Activated naive CD4-positive, alpha-beta T cell treated with anti-CD3 and anti-CD28 coated beads for 36 hours (primary cell): ENCODE measurements at places on chromosomes 16 and 17.

DNA sequence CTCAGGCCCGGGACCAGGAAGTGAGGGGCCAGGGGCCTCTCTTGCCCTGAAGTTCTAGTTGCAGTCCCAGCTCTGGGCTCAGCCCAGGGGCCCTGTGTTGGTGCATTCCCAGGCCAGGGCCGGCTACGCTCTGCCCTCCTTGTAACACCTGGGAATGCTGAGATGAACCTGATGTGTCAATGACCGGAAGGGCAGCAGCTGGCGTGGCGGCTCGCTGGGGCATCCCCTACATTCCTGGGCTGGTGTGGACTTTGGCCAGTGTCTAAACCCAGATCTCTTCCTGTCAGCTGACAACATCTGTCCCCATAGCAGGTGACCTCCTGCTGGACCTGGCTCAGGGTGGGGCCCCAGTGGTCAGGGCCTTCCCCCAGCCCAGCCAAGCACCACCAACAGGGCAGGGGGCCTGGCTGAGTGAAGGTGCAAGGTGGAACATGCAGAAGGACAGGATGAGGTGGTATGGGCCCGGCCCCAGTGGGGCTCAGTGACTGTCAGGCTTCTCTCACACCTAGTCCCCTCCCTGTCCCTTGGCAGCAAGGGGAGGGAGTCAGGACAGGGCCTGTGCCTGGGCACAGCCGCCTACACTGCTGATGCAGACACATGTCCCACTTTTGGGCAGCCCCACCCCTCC lies 15.9 kb downstream of the FAM83G start:
- no peak for DNase-seq

DNA sequence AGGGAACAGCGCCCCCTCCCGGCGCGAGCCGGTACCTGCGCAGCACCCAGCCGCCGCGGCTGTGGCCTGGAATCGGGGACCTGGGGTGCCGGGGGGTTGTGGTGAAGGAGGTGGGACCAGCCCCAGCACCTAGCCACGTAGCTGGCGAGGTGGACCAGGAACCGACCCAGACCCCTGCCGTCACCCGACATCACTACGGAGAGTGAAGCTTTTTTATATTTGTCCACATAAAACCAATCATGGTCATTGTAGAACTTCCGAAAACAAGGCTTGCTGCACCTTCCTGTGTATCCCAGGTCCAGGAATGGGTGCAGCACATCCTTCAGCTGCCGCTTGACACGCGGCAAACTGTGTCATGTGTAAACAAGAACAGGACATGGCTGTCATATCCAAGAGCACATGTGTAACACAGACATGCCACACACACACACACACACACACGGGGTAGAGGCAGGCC lies 1.3 kb downstream of the HBQ1 start:
- no peak for DNase-seq

GRCh38 chr17:72388765-72389473 lies 268.1 kb downstream of the SOX9 start:
- no peak for DNase-seq

- no peak for DNase-seq
Measured at GRCh38 chr17:15350777-15351477, 9.5 kb upstream of the TEKT3 start.

DNA sequence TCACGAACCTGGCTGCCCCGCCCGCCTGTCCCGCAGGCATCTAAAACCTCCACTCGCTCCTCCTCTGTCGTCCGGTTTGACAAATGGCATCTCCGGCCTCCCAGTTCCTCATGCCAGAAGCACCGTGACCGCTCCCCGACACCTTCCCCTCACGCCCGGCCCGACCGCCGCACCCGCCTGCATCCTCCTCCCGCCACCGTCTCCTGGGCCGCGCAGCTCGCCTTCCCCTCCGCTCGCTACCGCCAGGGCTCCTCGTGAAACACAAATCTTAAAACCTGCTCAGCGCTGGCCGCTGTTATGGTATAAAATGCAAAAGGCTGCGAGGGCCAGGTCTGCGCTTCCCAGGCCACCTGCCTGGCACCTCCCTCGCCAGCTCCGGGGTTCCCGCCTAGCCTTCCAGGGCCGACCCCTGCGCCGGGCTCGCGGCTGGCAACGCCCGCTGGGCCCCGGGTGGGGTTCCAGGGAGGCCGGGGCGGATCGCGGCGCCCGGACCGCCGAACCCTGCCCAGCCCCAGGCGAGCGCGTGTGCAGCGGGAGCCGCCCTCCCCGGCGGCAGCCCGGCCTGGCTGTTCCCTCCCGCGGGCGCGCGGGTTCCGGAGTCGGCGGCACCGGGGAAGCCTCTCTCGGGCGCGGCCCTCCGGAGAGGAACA lies 488 bp downstream of the SPSB3 start:
- peak; percentile 32 for DNase-seq

- DNase-seq = peak; percentile 53
Measured at GRCh38 chr16:21184834-21185233, 26.4 kb downstream of the LDAF1 start.

DNA sequence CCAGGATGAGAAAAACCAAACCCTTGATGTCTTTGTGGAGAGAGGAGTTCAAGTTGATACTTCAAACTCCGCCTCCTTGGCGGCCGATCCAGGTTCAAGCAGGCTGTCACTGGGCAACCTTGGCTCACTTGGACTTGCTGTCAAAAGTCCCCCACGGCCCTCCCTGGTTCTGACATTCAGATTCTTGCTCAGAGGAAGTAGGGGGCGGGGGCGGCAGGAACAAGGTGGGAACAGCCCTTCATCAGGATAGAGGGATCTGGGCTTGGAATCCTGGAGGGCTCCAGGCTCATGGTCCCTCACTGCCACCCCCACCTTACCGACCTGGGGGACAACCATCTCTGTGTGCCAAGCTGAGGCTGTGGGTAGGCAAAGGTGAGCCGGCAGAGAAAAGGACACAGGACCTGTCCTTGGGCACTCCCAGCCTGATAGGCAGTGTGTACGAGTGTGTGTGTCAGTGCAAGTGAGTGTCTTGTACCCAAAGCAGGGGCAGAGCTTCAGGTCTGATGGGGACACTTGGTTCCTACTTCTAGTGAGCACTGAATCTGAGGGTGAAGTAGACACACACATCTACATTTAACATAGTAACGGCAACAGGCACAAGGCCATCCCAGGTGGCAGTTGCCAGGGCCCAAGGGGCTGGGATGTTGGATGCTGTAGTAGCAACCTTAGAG lies 6.6 kb upstream of the TSPOAP1 start:
- DNase-seq = peak; percentile 79
